ENCODE measurements at places on chromosomes 16 and 17. TPM values are rescaled to one million over a fixed set of nuclear protein-coding genes. Genes with fewer than 3 reads are reported as not detected.

GRCh38 chr17:40992666-40993065, 1.3 kb downstream of the KRTAP3-3 start:
- no peak for DNase-seq

DNA sequence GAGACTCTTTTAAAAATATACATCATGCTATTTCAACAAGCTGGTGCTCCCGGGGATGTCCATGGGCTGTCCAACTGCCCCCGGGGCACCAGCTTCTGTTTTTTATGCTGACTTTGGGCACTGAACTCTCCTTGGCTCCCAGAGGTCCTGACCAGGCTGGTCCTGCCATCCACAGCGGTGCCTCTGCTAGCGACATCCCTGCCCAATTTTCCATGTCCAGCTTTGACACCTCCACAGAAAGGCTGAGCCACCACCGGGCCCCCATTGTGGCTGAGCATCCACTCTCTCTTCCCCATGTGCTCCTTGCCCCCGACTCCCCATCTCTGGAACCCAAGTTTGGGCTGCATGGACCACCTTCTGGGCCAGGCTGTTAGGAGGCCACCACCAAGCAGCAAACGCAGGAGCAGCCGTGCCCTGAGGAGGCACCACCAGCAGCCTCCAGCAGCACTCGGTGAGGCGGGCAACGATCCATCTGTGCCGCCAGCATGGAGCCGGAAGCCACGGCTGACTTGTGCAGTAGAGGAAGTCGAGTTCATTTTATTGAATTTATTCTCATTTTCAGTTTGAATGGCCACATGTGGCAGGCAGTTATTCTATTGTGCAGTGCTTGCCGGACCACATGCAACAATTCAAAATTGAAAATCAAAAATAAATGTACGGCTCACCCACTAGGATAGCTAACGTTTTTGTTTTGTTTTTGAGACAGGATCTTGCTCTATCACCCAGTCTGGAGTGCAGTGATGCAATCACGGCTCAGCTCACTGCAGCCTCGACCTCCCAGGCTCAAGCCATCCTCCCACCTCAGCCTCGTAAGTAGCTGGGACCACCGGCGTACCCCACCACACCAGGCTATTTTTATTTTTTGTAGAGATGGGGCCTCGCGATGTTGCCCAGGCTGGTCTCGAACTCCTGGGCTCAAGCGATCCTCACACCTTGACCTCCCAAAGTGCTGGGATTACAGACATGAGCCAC, 2.8 kb upstream of the MEAK7 start:
- peak; percentile 50 for DNase-seq

DNA sequence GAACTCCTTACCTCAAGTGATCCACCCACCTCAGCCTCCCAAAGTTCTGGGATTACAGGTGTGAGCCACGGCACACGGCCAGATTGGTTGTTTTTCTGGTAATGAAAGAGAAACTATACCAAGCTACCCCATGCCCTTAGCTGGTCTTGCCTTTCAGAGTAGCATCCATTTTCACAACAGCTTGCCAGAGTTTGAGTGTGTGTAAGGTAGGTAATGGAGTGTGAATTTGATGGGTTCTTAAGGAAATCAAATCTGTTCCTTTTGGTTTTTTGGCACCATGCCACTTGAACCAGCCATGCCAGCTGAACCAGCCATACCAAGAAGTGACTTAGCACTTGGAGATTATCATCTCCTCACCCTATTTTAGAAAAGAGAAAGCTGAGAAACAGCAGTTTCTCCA, 5.1 kb downstream of the CALCOCO2 start:
- DNase-seq: peak; percentile 28

DNA sequence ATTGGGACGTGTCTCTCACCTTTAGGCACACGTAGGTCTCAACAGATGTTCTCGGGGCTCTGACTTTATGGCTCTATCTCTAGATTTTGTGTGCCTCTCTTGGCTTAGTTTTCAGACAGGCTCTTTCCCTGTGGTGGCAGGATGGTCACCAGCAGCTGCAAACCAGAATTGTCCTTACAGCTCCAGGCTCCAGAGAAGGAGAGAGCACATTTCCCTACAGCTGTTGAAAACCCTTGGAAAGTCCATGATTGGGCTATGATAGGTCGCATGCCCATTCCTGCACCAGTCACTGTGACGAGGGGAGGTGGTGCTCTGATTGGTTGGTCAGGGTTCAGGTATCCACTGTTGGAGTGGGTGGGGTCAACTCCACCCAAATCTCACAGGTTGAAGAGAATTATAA, 41.5 kb downstream of the SHISA9 start:
- no peak for DNase-seq

The OMG gene
- total RNA-seq: 0.11 TPM

The PTGES3L gene
- total RNA-seq: 2.8 TPM

Data from activated CD8-positive, alpha-beta T cell treated with anti-CD3 and anti-CD28 coated beads for 36 hours (primary cell).